ENCODE measurements at places on chromosomes 1 and 21.

- no peak for DNase-seq
Measured at GRCh38 chr21:39610703-39611102, 2.0 kb upstream of the B3GALT5 start.

DNA sequence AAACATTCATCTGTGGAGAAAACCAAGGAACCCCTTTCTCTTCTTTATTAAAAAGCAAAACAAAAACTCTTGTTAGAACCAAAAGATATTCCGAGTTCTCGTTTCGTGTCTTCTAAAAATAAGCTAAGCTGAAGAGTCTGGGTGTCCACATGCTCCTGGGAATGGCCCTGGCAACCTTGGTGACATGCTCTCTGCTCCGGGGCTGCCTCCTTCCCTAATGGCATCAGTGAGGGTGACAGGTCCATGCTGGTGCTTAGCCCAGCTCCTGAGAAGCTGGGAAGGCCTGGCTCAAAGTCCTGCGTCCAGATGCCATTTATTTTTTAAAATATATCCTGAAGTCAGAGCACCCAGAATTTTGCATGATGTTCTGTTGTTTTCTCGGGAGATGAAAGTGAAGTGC lies 24.6 kb upstream of the TRAPPC10 start:
- DNase-seq, result no peak

GRCh38 chr21:24903994-24904635 lies 703.2 kb downstream of the MRPL39 start:
- DNase-seq, result no peak

GRCh38 chr1:227343206-227343605 lies 24.9 kb upstream of the CDC42BPA start:
- no peak for DNase-seq

DNA sequence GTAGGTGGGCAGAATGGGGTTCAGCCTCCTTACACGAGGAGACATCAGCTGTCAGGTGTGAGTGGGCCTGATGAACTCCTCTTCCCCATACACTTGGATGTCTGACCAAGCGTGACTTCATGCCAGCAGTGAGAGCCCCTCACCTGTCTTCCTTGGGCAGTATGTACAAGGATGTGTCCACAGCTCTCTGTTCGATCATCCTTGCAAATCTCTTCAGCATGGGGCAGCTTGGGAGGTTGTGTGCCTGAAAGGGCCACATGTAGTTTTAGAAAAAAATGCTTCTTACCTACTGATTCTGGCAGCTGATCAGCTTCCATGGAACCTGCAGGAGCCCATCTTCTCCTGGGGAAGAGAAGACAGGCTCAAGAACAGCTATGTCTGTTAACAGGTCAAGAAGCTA lies 18.0 kb downstream of the ACP6 start:
- DNase-seq, result no peak

GRCh38 chr21:41326414-41327080 lies 9.9 kb downstream of the FAM3B start:
- DNase-seq, result no peak

DNA sequence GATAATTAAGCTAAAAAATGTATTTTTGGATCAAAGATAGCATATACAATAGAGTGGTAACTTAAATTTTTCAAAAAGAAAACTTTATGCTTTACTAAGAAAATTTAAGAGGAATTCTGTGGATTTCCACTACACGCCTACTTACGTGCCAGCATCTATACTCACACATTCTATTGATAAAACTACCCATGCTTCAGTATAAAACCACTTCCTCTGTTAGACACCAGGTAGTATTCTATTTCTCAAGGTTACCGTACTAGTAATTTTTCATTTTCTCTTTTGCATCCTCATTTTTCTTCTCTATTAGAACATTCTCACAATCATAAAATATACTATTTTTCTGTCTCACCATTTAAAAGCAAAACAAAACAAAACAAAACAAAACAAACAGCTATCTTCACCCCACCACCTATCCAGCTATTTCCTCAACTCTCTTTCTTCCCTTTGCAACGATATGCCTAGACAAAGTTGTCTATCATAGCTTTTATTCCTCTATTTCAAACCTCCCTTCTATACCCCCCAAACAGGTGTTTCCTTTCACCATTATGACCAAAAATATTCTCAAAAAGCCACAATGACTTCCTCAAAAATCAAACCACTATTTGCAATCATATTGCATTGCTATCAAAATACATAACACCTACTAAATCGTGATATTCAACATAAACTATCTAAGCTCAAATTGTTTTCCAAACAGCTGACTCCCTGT lies 1652.0 kb downstream of the MRPL39 start:
- peak; percentile 91 for DNase-seq

DNA sequence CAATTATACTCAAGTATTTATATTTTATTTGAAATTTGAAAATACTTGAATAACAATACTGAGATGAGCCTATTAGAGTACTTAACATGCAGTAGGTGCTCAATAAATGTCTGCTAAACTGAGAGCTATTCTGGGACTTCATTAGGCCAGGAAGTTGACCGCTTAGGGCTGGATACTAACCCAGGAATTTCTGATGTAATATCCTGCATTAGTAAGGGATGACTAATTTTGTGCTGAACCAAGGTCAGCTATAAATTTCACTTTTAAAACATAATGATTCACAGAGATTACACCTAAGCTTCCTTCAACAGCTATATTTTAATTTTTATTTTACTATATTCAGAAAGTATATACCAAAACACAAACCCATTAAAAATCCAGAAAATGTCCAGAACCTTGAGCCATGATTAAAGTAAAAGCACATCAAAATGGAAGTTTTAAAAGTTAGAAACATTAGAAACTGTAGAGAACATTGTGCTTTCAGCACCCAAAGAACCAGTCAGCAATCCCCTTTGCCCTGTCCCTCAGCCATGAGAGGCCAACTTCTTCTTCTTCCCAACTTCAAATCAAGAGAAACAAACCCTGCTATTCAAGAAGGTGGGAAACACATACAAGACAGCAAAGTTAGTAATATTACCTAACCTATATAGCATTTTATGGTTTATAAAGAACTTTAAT lies 35.4 kb downstream of the WNT2B start:
- no peak for DNase-seq

GRCh38 chr1:4970532-4970931 lies 316.1 kb downstream of the AJAP1 start:
- DNase-seq, result no peak

GRCh38 chr1:223199094-223199647 lies 56.1 kb upstream of the TLR5 start:
- DNase-seq, result no peak

- DNase-seq, result no peak
Measured at GRCh38 chr1:74964508-74965102, 169.6 kb upstream of the LHX8 start.

DNA sequence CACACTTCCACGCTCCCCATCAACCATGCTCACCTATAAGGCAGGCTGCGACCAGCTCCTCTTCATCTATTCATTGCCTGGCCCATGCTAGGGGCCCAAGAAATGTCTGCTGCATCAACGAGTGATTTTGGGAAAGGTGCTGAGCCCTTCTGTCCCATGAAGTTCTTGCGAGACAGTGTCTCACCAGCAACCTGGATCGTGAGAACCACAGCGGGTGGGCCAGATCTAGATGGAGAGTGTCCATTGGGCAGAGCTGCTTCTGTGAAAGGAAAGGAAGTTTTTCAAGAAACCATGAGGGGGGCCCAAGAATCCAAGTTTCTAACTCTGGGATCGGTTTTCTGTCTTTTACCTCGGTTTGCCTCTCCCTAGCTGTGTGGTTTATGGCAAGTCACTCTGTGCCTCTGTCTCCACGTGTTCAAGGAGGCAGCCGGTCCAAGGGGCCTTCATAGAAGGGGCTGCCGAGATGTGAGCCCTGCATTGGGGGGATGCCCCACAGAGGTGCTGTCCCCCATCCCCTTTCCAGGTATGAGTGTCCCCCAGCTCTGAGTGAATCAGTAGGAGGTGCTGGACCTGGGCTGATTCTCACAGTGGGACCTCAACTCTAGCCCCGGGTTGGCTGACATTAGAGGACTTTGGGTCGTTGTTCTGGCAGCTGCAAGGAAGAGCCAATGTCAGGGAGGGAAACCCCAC lies 8.3 kb upstream of the PADI1 start:
- no peak for DNase-seq

GRCh38 chr1:211874521-211875347 lies 44.2 kb upstream of the LPGAT1 start:
- DNase-seq, result no peak

Data from common myeloid progenitor, CD34-positive (primary cell).